Myocyte (in vitro differentiated cells): ENCODE measurements at places on chromosomes 1 and 21.

GRCh38 chr1:206658981-206659273 lies 23.6 kb downstream of the DYRK3 start:
- DNase-seq: no peak

GRCh38 chr1:14955402-14955801 lies 198.1 kb upstream of the TMEM51 start:
- DNase-seq: no peak

DNA sequence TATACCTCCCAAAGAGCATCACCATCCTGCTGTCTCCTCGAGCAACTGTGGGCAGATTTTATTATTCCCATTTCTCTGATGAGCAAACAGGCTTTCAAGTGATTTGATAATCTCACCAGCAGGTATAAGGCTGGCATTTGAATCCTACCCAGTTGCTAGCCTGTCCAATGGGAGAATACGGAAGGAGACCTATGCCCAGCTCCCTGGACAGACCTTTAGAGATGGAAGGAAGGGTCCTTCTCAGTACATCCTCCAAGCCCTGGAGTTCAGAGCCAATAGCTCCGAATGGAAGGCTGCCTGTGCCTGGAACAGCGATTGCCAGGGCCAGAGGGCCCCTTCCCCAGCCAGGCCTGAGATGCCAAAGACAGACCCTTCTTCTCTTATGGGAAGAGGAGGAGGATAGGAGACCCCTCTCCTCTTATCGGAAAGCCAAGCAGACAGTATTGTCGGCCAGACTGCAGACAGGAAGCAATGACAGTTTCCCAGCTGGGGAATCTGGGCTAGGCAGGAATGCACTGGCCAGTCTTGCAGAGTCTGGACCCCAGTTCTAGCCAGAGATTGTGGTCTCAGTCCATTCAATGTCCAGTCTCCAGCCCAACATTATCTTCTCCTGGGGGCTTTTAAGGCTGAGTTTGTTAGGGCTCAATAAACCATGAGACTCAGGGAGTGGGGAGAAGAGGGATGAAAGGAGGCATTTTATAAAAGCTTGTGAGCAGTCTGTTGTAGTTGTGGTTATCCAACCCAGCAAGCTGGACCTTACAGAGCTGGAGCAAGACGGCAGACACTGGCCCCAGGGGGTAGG lies 2.0 kb downstream of the IFFO2 start:
- no peak for DNase-seq

GRCh38 chr1:46194641-46195193 lies 3.5 kb downstream of the POMGNT1 start:
- DNase-seq: no peak

- no peak for DNase-seq
Observed at GRCh38 chr21:45811136-45811535, 167.6 kb downstream of the PCBP3 start.

DNA sequence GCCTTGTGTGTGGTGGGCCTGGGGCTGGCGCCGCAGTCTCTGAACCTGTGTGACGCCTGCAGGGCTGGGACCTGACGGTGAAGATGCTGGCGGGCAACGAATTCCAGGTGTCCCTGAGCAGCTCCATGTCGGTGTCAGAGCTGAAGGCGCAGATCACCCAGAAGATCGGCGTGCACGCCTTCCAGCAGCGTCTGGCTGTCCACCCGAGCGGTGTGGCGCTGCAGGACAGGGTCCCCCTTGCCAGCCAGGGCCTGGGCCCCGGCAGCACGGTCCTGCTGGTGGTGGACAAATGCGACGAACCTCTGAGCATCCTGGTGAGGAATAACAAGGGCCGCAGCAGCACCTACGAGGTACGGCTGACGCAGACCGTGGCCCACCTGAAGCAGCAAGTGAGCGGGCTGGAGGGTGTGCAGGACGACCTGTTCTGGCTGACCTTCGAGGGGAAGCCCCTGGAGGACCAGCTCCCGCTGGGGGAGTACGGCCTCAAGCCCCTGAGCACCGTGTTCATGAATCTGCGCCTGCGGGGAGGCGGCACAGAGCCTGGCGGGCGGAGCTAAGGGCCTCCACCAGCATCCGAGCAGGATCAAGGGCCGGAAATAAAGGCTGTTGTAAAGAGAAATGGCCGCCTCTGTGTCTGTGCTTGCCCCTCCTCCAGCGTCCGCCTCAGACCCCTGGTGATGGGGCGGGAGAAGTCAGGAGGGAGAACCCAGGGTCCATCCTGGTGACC lies 788 bp downstream of the ISG15 start:
- DNase-seq: no peak

GRCh38 chr1:204605791-204606190 lies 79.7 kb downstream of the LRRN2 start:
- no peak for DNase-seq

DNA sequence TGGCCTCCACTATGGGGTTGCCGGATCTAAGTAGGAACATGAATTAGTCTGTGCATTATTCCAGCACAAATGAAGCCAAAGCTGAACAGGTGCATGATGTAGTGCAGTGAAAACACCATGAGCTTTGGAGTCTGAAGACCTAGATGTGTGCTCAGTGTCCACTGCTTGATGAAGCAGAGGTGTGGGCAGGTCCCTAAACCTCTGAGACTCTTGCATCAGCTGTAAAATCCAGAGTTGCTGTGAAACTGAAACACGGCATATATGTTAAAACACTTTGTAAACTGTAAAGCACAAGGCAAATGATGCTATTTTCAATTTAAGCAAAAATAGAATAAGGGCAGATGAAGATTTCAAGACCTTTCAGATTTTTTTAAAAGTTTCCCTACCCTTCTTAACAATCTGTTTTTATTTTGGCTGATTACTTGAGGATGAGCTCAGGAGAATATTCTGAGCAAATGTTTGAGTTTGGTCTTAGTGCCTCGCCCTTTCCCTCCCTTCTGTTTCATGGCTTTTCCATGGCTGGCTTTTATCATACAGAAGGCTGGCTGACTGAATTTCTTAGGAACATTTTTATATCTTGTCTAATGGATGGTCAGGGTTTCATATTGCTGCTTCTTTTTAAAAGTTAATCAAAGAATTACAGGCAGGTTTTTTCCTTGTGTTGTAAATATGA lies 221.8 kb downstream of the NTNG1 start:
- DNase-seq: no peak

- no peak for DNase-seq
Observed at GRCh38 chr1:223886516-223886921, 40.8 kb upstream of the TP53BP2 start.

DNA sequence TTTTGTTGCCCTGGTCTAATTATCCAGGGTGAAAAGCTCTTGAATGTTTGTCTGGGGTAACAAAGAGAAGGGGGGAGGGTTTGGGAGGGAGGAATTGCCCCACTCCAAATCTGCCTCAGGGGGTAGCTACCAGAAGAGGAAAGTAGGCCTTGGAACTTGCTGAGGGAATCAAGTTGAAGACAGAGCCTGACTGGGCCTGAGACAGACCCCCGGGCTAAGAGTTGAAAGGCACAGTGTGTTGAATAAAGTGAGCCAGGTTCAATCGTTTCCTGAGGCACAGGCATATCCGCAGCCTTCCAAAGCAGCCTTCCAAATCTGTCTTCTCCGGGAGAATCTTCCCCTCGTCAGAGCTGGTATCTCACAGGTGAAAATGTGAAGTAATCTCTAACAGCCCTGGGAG lies 96.6 kb downstream of the LRIG2 start:
- DNase-seq: no peak

- no peak for DNase-seq
Observed at GRCh38 chr1:29669158-29669871, 433.0 kb downstream of the PTPRU start.

- peak; percentile 17 for DNase-seq
Observed at GRCh38 chr1:225866061-225866837, 15.9 kb downstream of the TMEM63A start.

DNA sequence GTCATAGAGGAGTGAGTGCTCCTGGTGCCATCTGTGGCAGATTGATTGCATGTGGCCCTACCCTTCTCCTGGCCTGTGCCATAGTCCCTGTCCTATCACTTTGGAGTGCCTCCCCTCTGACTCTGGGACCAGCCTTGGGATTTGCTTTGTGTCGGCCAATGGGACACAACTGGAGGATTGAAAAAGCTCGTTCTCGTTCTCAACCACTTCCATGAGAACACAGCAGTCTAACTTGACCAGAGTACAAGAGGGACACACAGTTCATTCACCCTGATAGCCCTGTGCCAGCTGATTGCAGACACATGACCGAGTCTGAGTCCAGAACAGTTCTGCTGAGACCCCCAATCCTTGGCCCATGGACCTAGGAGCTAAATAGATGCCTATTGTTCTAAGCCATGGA lies 47.8 kb downstream of the C1orf198 start:
- DNase-seq: no peak

GRCh38 chr1:167086033-167086432 lies 4.1 kb downstream of the GPA33 start:
- DNase-seq: no peak

GRCh38 chr1:247966532-247967204 lies 1.6 kb downstream of the OR2AK2 start:
- DNase-seq: no peak

GRCh38 chr1:155888481-155888880 lies 22.7 kb downstream of the RIT1 start:
- peak; percentile 34 for DNase-seq

- peak; percentile 93 for DNase-seq
Observed at GRCh38 chr1:204295671-204296070, 64.1 kb downstream of the PLEKHA6 start.

- DNase-seq: peak; percentile 80
Observed at GRCh38 chr1:31712630-31713029, 8.8 kb upstream of the COL16A1 start.

DNA sequence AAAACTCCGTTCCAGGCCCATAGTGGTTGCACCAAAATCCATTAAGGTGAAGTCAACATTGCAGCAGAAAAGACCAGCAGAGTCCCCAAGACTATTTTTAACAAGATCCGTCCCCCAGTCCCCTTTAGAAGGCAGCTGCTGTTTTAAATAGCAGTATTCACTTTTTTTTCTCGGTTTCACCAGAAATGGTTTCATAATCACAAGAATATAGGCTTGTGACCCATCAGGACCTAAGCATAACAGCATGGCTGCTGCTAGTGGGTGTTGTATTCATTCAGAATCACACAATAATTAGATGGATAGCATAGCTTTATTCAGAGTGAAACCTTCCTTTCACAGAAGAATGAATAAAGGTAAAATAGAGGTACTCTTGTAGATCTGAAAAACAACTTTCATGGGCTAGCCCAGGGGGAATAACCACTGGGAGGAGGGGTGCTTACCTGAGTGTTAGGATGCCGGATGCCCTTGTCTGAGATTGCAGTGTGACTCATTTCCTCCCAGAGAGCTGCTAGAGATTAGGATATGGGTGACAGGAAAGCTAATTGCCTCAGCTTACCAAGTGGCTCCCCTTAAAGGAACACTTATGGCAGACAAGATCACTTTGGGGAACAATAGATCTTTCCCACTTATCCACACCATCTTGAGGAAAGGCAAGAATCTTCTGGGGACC lies 35.0 kb downstream of the ACKR1 start:
- no peak for DNase-seq

DNA sequence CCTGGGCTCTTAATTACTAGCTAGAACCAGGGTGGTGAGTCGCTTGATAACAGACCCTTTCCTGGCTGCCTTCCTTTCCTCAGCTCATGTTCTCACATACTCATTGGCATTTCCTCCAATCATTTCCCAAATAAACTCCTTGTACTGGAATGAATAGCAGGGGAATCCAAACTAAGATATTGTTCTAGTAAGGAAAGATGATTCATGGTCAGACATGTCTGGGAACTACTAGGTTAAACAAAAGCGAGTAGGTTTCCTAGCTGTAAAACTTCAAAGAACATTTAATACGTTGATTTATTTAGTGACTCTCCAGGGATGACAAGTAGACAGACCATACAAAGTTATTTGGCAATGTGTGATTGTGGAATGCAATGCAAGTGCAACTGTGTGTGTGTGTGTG lies 121.2 kb upstream of the KCNJ6 start:
- no peak for DNase-seq

DNA sequence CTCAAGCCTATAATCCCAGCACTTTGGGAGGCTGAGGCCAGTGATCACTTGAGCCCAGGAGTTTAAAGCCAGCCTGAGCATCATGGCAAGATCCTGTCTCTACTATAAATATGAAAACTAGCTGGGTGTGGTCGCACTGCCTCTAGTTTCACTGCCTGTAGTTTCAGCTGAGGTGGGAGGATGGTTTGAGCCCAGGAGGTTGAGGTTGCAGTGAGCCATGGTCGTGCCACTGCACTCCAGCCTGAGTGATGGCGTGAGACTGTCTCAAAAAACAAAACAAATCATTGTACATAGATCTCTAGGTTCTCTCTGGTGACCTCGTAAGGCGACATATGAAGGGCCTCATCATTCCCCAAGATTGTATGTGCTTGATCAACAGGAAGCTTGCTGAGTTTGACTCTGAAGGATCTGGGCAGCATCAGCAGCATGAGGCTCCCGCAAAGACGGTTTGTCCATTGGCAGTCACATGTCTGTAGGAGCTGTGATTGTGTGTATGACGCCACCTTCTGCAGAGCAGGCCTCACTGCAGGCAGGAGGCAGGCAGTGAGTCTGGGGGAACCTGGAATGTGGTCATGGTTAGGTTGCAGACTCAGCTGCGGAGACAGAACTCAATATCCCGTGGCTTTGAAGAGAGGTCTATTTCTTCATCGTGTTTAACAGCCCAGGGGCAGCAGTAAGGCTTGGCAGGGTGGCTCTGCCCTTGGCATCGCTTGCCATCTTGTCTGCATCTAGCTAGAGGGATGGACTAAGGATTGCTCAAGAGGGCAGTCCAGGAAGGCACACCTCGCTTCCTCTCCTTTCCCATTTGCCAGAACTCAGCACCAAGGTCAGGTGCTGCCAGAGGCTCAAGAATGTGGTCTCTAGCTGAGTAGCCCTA lies 14.0 kb downstream of the ATP5PO start:
- DNase-seq: peak; percentile 50

DNA sequence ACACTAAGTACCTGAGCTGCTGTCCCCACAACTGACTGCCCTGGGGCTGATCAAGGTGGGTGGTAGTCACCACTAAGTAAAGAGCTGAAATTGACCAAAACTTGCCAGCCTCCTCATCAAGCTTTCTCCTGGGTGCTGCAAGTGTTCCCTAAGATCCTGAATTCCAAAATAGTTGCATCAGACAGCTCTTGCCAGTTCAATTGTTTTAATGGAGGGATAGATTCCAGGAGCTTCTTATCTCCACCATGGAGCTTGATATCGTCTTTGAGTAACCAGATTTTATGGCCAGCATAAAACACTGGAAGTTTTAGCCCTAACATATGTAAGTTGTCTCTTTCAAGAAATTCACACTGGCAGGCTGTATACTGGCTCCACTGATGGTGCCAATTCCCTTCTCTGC lies 90.3 kb downstream of the NID1 start:
- DNase-seq: no peak

- peak; percentile 36 for DNase-seq
Observed at GRCh38 chr1:50368179-50369007, 54.9 kb downstream of the DMRTA2 start.

GRCh38 chr21:38853421-38853919 lies 47.7 kb downstream of the ETS2 start:
- peak; percentile 98 for DNase-seq

DNA sequence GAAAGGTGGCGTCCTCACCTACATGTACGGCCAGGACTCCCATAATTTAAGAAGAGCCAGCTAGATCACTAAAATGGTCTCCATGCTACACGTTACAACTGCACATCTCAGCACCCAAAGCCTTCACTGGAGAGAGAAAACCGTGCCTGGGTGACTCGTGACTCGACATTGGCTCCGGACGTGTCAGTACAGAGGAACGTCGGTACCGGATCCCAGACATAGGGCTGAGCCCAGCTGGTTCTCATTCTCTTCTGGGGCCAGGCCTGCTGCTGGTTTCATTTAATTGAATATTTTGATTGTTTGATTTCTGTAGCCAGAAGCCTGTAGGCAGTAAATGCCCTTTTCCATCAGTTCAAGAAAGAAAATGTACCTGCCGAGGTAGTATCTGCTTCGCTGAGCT lies 93.1 kb downstream of the HHIPL2 start:
- DNase-seq: no peak
